GM23338 (cell line): ENCODE measurements at places on chromosomes 5 and 9.

DNA sequence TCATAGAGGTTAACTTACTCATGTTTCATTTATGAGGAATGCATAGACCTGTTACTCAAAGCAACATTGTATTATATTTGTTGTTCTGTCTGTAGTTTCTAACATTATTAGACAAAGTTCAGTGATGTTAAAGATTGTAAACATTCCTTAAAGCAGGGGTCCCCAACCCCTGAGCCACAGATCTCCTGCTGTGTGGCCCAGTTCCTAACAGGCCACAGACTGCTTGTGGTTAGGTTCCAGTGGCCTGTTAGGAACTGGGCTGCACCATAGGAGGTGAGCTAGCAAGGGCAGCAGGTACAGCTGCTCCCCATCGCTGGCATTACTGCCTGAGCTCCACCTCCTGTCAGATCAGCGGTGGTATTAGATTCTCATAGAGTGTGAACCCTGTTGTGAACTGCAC, 181.1 kb downstream of the KDM4C start:
- 0 out of 2 replicates have a peak, but pooled peaks cover 2% of the 10 kb centered on the region for H3K4me1 ChIP-seq
- no peak for DNase-seq
- no peaks in the 10 kb centered on the region for H3K36me3 ChIP-seq

DNA sequence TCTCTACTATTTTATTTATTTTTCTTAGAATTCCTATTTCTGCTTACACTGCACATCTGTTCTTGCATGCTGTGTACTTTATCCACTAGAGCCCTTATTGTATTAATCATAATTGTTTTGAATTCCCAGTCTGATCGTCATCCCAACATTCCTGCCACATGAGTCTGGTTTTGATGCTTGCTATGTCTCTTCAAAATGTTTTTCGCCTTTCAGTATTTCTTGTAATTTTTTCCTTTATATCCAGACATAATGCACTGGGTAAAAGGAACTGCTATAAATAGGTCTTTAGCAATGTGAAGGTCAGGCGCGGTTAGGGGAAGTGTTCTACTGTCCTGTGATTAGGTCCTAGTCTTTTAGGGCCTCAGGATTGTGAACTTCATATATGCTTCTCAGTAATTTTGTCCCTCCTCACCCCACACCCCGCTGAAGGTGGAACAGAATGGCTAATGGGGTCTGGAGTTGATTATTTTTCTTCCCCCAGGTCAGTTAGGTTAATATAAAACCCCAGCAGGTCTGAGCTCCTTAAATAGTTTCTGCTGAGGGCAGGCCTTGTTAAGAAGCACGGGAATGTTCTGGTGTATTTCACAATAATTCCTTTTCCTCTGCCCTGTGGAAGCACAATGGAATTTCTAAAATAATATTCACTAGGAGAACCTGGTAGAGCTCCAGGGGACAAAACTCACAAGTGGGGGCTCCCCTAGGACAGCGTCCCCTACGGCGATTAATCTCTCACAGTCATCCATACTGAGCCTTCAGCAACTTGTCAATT, 146.6 kb upstream of the TUT7 start:
- no peaks in the 10 kb centered on the region for H3K4me1 ChIP-seq
- H3K36me3 ChIP-seq, result no peaks in the 10 kb centered on the region
- H3K27ac ChIP-seq, result no peak overlapping the region
- H3K27me3 ChIP-seq, result no peaks in the 10 kb centered on the region
- no peak overlapping the region for H3K4me3 ChIP-seq

DNA sequence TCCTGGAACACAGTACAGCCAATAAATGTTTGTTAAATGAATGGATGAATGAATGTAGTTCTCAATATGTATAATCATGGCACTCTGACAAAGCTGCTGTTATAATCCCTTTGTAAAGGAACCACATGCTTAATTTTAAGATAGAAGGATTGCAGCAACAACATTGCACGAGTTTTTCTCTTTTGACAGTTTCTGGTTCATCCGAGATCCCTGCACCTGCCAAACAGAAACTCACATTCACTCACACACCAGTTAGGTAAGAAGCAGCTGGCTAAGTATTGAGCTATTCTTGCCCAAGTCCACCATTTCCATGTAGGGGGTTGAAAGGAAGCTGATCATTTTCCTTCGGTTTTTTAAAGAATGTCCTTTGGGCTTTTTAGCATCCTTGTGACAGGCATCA, 133.7 kb upstream of the MAP1B start:
- DNase-seq, result no peak
- no peaks in the 10 kb centered on the region for H3K27me3 ChIP-seq
- no peak overlapping the region for H3K4me3 ChIP-seq

GRCh38 chr5:112125903-112126302, 293.2 kb downstream of the EPB41L4A start:
- H3K4me3 ChIP-seq, result no peak overlapping the region
- DNase-seq, result no peak
- no peaks in the 10 kb centered on the region for H3K4me1 ChIP-seq
- no peak overlapping the region for H3K27ac ChIP-seq
- no peaks in the 10 kb centered on the region for H3K27me3 ChIP-seq

GRCh38 chr5:115458003-115458409, 86.6 kb downstream of the FEM1C start:
- no peaks in the 10 kb centered on the region for H3K36me3 ChIP-seq
- H3K4me1 ChIP-seq, result peaks cover 11% of the 10 kb centered on the region
- H3K4me3 ChIP-seq, result no peak overlapping the region
- H3K27me3 ChIP-seq, result no peaks in the 10 kb centered on the region

- no peak overlapping the region for H3K27ac ChIP-seq
- DNase-seq, result no peak
- no peaks in the 10 kb centered on the region for H3K36me3 ChIP-seq
- H3K4me1 ChIP-seq, result no peaks in the 10 kb centered on the region
- no peaks in the 10 kb centered on the region for H3K27me3 ChIP-seq
- H3K4me3 ChIP-seq, result no peak overlapping the region
Measured at GRCh38 chr9:111836311-111836710, 41.6 kb upstream of the SHOC1 start.

- H3K27me3 ChIP-seq, result no peaks in the 10 kb centered on the region
- H3K4me1 ChIP-seq, result no peaks in the 10 kb centered on the region
- no peaks in the 10 kb centered on the region for H3K36me3 ChIP-seq
- DNase-seq, result no peak
- H3K4me3 ChIP-seq, result no peak overlapping the region
Measured at GRCh38 chr9:136254381-136255165, 9.0 kb upstream of the QSOX2 start.

- H3K27me3 ChIP-seq, result no peaks in the 10 kb centered on the region
- H3K27ac ChIP-seq, result peak overlapping the region; percentile 84
- peaks cover 45% of the 10 kb centered on the region for H3K4me1 ChIP-seq
- H3K36me3 ChIP-seq, result no peaks in the 10 kb centered on the region
Measured at GRCh38 chr9:131733541-131734061, 6.3 kb downstream of the RAPGEF1 start.

DNA sequence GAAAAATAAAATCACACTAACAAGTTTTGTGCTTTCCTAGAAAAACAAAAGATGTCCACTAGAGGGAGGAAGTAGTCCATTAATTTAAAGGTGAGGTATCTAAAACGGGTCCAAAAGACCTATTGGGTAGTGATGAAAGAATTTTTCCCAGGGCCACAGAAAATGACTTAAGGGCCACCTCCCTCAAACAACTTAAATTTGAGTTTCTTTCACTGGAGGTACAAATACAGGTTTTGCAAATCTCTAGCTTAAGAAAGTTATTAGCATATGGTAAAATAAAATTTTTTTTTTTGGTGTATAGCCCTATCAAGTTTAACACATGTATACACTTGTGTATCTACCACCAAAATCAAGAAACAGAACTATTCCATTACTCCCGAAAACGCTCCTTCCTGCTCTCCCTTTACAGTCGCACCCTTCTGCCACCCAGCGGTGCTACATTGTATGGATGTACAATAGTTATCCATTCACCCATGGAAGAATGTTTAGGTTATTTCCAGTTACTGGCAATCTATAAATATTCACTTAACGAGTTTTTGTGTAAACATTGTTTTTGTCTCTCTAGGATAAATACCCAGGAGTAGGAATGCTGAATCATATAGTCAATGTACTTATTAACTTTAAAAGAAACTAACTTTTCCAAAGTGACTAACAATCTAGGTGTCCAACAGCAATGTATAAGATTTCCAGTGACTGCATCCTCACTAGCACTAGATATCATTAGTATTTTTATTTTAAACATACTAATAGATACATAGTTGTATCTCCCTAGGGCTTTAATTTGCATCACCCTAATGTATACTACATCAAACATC, 21.9 kb downstream of the DEPDC1B start:
- peaks cover 14% of the 10 kb centered on the region for H3K4me1 ChIP-seq
- H3K27me3 ChIP-seq, result no peaks in the 10 kb centered on the region
- peak; percentile 79 for DNase-seq
- H3K4me3 ChIP-seq, result no peak overlapping the region
- H3K27ac ChIP-seq, result no peak overlapping the region
- H3K36me3 ChIP-seq, result no peaks in the 10 kb centered on the region

GRCh38 chr5:166353580-166353979, 1937.9 kb upstream of the WWC1 start:
- no peaks in the 10 kb centered on the region for H3K36me3 ChIP-seq
- H3K27ac ChIP-seq, result no peak overlapping the region
- H3K27me3 ChIP-seq, result no peaks in the 10 kb centered on the region
- H3K4me1 ChIP-seq, result no peaks in the 10 kb centered on the region
- H3K4me3 ChIP-seq, result no peak overlapping the region

GRCh38 chr5:126483156-126483555, 59.9 kb downstream of the GRAMD2B start:
- DNase-seq, result no peak
- no peak overlapping the region for H3K27ac ChIP-seq
- H3K4me3 ChIP-seq, result no peak overlapping the region
- no peaks in the 10 kb centered on the region for H3K27me3 ChIP-seq

DNA sequence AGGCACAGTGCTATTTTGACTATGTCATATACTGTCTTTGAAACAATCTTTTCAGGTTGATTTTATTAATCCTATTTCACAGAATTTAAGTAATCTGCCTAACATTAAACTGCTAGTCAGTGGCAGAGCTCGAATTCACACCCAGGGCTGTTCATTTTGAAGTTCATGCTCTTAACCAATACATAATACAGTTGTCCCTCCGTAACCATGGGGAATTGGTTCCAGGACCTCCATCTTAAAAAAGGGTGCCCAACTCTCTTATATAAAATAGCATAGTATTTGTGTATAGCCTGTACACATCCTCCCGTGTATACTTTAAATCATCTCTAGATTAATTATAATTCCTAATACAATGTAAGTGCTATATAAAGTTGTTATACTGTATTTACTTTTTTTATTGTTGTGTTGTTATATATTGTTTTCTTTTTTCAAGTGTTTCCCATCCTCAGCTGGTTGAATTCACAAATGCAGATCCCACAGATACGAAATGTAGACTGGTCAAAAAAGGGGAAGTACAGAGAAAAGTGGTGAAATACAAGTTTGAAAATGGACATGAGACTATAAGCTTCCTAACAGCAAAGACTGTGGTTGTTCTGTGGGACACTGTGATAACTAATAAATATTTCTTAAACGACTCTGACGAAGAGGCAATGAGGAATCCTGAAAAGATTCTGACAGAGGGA, 18.3 kb downstream of the RFX3 start:
- peaks cover 31% of the 10 kb centered on the region for H3K4me1 ChIP-seq
- no peak for DNase-seq
- H3K4me3 ChIP-seq, result no peak overlapping the region
- no peaks in the 10 kb centered on the region for H3K36me3 ChIP-seq
- H3K27ac ChIP-seq, result 0 out of 2 replicates have a peak overlapping the region, but pooled peaks have one; percentile 1
- H3K27me3 ChIP-seq, result no peaks in the 10 kb centered on the region

GRCh38 chr9:34170237-34170991, 8.4 kb upstream of the UBAP1 start:
- no peaks in the 10 kb centered on the region for H3K27me3 ChIP-seq
- DNase-seq, result no peak
- no peak overlapping the region for H3K27ac ChIP-seq
- no peak overlapping the region for H3K4me3 ChIP-seq
- H3K4me1 ChIP-seq, result no peaks in the 10 kb centered on the region

GRCh38 chr9:135373151-135373685, 106.4 kb upstream of the PPP1R26 start:
- no peak for DNase-seq
- H3K4me1 ChIP-seq, result no peaks in the 10 kb centered on the region
- H3K27me3 ChIP-seq, result no peaks in the 10 kb centered on the region
- H3K27ac ChIP-seq, result no peak overlapping the region
- H3K36me3 ChIP-seq, result no peaks in the 10 kb centered on the region

- H3K4me1 ChIP-seq, result 0 out of 2 replicates have a peak, but pooled peaks cover 5% of the 10 kb centered on the region
- DNase-seq, result peak; percentile 20
- no peak overlapping the region for H3K27ac ChIP-seq
- H3K27me3 ChIP-seq, result no peaks in the 10 kb centered on the region
- H3K36me3 ChIP-seq, result no peaks in the 10 kb centered on the region
Measured at GRCh38 chr9:116547729-116548426, 139.2 kb upstream of the TRIM32 start.

- H3K4me1 ChIP-seq, result no peaks in the 10 kb centered on the region
- no peak overlapping the region for H3K4me3 ChIP-seq
- DNase-seq, result no peak
- no peak overlapping the region for H3K27ac ChIP-seq
- H3K36me3 ChIP-seq, result no peaks in the 10 kb centered on the region; the same call in 1 of the 2 replicates
- no peaks in the 10 kb centered on the region for H3K27me3 ChIP-seq
Measured at GRCh38 chr5:155316070-155316714, 302.6 kb downstream of the KIF4B start.

DNA sequence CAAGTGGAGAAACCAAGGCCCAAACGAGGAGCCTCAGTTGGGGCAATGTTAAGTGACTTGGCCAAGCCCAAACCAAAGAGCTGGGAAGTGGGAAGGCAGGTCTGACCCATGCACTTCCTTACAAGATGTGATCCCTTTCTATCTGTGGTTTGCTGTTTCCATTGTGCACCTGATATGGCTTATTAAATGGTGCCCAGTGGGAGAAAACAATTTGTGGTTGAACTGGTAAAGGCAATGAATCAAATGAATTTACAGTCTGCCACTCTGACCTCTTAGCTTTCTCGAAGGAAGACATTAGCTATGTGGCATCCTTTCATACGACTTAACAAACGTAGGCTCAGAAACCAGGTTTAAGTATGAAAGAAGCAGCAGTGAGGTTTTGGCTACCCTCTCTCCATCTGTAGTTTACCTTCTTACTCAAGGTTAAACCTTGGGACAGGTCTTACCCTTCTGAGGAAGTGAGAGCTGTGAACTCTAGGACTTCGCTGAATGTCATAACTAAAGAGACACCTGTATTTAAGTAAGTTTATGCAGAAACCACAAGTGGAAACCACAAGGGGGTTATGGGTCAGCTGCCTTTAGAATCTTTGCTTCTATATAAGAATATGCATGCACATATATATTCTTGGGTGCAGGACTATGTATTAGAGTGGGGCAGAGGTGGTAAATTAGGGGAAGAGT, 100.5 kb upstream of the SPATA31D4 start:
- H3K4me3 ChIP-seq, result no peak overlapping the region
- no peaks in the 10 kb centered on the region for H3K36me3 ChIP-seq
- H3K27ac ChIP-seq, result no peak overlapping the region
- peaks cover 24% of the 10 kb centered on the region for H3K4me1 ChIP-seq
